CD4-positive, alpha-beta memory T cell (primary cell): ENCODE measurements at places on chromosomes 7 and 10. TPM values are rescaled to one million over a fixed set of nuclear protein-coding genes. Genes with fewer than 3 reads are reported as not detected.

- no peak for DNase-seq
Measured at GRCh38 chr7:102258749-102259107, 27.9 kb upstream of the SH2B2 start.

- DNase-seq = no peak
Measured at GRCh38 chr10:17768957-17769356, 17.0 kb downstream of the TMEM236 start.

DNA sequence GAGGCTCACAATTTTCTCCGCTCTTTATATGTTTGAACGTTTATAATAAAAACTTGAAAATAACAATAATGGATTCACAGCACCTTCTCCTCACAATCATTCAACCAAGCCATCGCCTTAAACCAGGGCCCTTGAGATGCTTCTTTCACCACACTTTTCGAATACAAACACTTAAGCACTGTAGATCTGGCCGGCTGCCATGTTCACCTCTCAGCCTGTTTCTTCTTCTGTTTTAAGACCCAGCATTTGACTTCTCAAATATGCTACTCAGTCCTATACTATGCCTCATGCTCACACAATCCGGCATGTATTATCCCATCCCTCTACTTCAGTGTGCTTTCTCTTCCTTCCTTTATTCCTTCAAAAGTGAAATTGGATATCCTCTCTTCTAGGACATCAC lies 280.6 kb downstream of the TFEC start:
- no peak for DNase-seq

DNA sequence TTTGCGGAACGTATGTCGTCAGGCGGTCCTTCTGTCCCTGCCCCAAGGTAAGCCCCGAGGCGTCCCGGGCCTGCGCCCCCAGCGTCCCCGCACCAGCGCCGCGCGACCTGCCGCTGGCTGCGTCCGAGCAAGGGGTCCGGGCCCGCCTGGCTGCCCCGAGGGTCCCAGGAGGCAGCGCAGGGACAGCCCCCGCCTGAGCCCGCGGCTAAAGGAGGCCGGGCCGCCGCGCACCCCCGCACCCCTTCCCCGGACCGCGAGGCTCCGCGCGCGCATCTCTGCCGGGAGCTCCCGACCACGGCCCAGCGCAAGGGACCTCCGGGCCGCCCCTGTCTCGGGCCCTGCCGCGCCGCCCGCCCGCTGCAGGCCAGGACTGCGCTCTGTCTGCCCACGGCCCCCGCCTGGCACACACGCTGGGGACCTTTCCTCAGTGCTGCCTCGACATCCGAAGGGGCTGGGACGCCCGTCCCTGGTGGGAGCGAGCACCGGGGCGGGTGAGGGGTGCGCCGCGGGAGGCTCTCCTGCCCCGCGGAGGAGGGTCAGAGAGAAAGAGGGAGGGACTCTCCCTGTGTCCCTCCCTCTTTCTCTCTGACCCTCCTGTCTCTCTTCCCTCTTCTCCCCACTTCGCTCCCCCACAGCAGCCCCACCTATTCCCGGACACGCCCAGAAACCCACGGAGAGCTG lies 25.0 kb downstream of the SHH start:
- no peak for DNase-seq

DNA sequence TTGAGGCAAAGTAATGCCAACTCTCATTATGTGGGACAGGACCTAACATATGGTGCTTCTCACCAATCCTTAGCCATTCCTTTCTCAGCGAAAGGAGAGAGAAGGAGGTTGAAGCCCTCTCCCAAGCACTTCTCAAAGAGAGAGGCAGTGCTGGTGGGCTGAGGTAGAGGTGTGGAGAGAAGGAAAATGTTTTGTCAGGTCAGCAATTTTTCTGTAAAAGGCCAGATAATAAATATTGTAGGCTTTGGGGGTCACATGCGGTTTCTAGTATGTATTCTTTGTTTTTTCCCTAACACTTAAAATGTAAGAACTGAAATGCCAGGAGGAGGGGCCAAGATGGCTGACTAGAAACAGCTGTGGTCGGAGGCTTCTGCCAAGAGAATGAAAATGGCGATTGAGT lies 225.0 kb upstream of the NPY start:
- no peak for DNase-seq

Gene OTUD1
- 37.7 TPM for total RNA-seq

Gene CFAP69
- not detected for total RNA-seq

Gene KIAA1217
- 0.70 TPM for total RNA-seq

Gene CADPS2
- total RNA-seq = not detected

Gene TWNK
- total RNA-seq = 11.5 TPM
